ENCODE measurements at places on chromosomes 5 and 9.

- DNase-seq: no peak
Observed at GRCh38 chr5:3155046-3155445, 403.6 kb upstream of the IRX2 start.

GRCh38 chr5:56638061-56638621 lies 177.2 kb upstream of the MAP3K1 start:
- no peak for DNase-seq

DNA sequence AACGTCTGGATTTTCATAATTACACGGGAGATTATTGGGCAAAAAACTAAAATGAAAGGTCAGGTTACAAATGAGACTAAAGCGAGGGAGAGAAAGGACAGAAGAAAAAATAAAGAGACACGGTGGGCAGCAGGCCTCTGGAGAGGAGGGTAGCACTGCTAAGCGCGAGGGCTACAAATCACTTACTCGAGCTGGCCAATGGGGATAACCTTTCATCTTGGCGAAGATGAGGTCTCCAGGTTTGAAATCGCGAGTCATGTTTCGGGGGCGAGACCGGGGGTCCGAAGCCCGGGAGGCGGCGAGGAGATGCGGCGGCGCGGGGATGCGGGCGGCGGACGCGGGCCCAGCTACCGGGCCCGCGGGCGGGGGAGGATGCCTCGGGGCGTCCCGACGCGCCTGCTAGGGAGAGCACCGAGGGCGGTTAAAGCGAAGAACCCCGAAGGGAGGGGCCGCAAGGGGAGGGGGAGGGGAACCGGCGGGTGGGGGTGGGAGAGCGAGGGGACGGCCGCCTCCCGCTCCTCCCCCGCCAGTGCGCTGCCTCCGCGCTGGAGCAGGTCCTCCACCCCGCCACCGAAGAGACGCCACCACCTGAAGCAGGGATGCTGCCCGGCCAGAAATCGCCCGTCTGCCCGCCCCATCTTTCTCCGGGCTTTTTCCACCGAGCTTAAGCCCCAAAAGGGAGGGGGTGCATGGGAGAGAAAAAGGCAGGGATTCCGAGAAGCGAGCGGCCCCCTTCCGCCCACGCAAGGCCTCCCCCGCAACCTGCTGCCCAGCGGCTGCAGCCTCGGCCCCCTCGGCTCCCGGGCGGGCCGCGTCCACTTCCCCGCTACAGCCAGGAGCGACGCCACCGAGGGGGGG lies 610 bp downstream of the PSIP1 start:
- DNase-seq: no peak

DNA sequence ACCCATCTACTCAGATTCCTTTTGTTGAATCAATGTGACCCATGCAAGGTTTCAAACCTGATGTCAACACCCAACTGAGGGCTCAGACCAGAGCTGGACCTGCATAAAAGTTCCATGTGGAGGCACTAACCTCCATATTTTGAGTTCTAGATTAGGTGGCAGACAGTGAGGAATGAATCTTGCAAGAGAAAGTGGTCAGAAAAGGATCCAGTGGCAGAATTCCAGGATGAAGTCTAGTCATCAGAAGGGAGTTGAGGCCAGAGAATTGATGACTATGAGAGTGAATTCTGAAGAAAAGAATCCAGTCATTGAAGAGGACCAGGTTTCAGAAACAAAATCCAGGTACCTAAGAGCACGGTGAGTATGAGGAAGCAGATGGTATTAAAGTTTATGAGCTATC lies 205.1 kb upstream of the RGMB start:
- no peak for DNase-seq

DNA sequence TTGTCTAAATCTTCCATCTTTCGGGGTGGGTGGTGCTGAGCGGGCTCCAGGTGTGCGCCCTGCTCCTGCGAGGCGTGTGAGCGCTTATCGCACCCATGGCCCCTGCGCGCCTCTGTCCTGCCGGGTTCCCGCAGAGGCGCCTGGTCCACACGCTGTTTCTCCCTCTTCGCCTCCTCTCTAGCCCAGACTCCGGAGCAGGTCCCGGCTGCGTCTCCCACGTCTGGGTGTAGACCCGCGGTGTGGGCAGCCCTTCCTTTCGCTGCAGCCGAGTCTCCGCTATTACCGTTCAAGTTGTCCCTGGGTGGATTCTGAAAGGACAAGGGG lies 40.5 kb upstream of the PLEKHG4B start:
- DNase-seq: no peak

GRCh38 chr5:122154910-122155309 lies 25.6 kb downstream of the ZNF474 start:
- no peak for DNase-seq

DNA sequence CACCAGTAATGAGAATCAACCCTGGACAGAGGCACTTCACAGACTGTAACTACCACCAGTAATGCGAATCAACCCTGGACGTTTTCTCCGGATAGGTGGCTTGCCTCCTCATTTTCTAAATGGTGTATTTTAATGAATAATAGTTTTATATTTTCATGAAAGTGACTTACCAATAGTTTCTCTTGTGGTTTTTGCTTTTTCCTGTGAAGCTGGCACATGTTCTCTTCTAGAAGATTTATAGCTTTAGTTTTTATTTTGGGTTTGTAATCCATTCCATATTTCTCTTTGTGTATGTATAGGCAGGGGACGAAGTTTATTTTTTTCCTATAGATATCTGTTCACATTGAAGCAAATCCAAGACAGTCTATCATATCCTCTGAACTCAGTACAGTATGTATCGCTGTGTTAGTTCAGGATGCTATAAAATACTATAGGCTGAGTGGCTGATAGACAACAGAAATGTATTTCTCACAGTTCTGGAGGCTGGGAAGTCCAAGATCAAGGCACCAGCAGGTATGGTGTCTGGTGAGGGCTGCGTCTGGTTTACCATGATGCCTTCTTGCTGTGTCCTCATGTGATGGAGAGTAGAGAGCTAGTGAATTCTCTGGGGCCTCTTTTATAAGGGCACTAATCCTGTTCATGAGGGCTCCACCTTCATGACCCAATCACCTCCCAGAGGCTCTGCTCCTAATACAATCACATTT lies 46.5 kb upstream of the GADD45G start:
- no peak for DNase-seq

- no peak for DNase-seq
Observed at GRCh38 chr5:672329-673160, 20.6 kb downstream of the TPPP start.

DNA sequence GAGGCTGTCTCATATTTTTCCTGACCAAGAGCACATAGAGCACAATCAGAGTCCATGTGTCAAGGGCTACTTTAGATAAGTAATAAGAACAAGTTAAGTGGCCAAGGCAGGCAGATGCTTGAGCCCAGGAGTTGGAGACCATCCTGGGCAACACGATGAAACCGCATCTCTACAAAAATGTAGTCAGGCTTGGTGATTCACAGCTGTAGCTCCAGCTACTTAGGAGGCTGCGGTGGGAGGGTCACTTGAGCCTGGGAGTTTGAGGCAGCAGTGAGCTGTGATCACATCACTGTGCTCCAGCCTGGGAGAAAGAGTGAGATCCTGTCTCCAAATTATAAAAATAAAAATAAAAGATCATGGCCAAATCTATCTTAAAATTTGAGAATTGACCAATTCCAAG lies 767.9 kb upstream of the CTNND2 start:
- DNase-seq: no peak

- DNase-seq: no peak
Observed at GRCh38 chr5:178355671-178356070, 123.1 kb upstream of the PHYKPL start.

Data from vagina (tissue), 2 donors.